ENCODE measurements at places on chromosomes 3 and 15. TPM values are rescaled to one million over a fixed set of nuclear protein-coding genes. Genes with fewer than 3 reads are reported as not detected.

GHSR gene
- total RNA-seq: not detected

MESP2 gene
- not detected for total RNA-seq

TTLL13 gene
- total RNA-seq: 0.69 TPM

ST8SIA2 gene
- 19.7 TPM for total RNA-seq

WNT7A gene
- not detected for total RNA-seq

DNA sequence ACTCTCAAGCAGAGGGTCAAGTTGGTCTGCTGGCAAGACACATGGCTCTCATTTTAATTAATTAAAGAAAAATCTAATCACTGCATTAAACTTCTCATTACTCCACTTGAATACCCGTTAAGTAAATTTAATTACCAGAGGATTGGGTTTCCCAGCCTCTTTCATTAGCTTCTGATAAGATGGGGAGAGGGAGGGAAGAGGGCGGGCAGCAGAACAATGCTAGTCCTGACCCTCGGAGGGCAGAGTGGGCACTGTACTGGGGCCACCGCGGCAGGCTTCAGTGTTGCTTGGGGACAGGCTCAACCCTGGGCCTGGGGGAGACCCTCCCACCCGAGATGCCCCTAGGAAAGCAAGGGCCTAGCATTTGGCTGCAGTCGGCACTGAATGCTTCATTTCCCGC lies 55.6 kb upstream of the LINGO1 start:
- DNase-seq: no peak

DNA sequence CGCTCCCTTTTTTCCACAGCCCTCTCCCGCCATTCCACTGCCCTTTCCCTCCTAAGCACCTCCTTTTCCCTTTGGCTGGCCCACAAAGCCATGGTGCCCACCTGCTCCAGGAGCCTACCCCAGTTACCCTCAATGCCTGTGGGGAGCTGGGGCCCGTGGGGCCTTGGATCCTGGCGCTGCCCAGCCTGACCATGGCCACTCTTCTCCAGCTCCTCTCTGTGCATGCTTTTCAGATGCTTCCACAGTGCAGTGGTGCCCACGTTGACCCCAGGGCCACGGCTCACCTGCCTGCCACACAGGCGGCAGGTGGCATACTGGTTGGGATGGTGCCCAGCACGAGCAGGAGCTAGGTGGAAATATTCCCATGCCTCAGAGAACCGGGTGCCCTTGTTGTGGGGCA lies 1.5 kb downstream of the ZBED2 start:
- no peak for DNase-seq

DNA sequence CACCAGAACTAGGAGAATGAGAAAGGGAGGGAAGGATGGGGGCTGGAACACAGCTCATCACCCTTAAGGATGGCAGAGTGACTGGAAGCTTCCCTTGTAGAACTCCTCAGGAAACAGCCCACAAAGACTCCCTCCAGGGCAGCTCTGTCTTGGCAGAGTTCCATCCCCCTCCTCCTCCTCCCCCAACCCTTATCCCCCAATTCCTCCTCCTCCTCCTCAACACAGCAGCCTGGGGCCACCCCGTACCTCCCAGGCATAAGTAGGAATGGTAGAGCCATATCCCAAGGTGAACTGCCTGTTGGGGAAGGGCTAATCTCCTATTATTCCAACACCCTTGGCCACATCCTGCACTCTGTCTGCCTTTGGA lies 38.8 kb downstream of the ADCY5 start:
- no peak for DNase-seq

GRCh38 chr3:115415246-115415996 lies 207.9 kb upstream of the GAP43 start:
- DNase-seq: no peak

DNA sequence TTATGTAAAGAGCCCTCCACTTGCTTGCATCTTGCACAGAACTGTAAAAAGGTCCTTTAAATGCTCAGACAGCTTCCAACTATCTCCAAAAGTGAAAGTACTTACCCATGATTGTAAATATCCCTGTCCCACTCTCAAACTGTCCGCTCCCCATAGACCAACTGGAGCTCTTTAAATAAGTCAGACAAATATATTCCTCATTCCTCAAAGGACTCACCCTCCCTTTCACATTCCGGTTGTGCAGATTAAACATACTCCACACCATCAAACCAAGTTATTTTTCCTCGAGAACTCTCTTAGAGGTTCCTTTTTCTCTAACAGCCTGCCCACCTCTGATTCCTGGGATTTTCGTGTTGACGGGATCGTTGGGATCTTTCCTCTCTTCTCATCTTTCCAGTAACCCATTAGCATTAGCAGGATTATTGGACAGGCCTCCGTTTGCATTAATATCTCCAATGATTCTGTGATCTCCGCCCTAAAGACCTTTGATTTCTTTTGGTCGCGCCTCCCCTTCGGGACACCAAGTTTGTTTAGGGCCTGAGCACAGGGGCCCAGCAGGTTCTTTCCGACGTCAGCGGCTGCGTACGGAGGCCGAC lies 763 bp downstream of the GOLGB1 start:
- DNase-seq: no peak

GRCh38 chr15:60000824-60001609 lies 3.1 kb upstream of the FOXB1 start:
- DNase-seq: no peak

DNA sequence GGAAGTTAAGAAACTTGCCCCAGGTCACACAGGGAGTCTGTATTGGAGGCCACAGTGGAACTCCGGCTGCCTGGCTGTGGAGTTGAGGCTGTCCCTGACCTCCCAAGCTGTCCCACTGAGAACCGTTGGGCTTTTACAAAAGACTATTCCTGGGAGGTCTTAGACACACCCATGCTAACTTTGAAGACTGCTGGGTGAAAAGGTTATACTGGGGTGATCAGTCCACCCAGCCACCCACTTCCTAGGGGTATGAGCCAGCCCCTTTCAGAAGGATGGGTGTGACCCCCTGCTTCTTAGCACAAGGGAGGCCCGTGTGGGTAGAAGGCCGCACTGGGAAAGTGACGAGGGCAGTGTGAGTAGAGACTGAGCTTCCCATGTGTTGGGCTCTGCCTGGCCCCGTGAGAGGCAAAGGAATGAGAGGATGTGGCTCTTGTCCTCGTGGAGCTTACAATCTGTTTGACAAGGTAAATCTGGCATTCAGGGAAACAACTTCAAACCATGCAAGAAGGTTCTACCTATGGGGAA lies 19.0 kb downstream of the MRAS start:
- no peak for DNase-seq

GRCh38 chr3:32685543-32686185 lies 676 bp downstream of the CNOT10 start:
- DNase-seq: no peak

GRCh38 chr3:20700714-20701113 lies 514.7 kb upstream of the SGO1 start:
- DNase-seq: no peak

DNA sequence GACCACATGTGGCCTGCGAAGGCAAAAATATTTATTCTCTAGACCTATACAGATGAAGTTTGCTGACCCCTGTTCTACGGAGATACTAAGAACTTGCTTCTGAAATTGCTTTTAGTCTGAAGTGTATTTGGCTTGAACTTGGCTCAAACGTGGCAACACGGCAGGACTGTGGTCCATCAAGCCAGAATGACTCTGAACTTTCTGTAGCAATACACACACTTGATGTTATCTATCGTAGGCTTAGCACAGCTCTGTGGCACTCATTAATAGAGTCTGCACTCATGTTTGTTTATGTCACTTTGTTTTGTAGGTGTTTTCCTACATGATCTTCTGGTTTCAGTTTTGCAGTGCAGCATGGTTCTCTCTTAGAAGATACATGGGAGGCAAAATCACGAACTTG lies 298.1 kb downstream of the ADAMTS17 start:
- no peak for DNase-seq
